A549 treated with Hydrocortisone at 1 μM for 4 hours (cell line): ENCODE measurements at places on chromosomes 12 and 14. TPM values are rescaled to one million over a fixed set of nuclear protein-coding genes. Genes with fewer than 3 reads are reported as not detected.

CCDC38 gene
- total RNA-seq, result 0.07 to 0.30 TPM (median 0.14 TPM) in 5 replicates

VWF gene
- 0.07 to 0.31 TPM (median 0.14 TPM) in 5 replicates for total RNA-seq

DPF3 gene
- 0.07 to 0.13 TPM (median 0.09 TPM) in 5 replicates for total RNA-seq

ACOT4 gene
- 1.5 to 2.4 TPM (median 2.2 TPM) in 5 replicates for total RNA-seq

NYNRIN gene
- total RNA-seq, result 0.22 to 0.50 TPM (median 0.36 TPM) in 5 replicates

DPPA3 gene
- not detected in 5 replicates for total RNA-seq

MAGOHB gene
- total RNA-seq, result 45.9 to 55.4 TPM (median 48.7 TPM) in 5 replicates

LUM gene
- total RNA-seq, result 0.06 to 0.33 TPM (median 0.23 TPM) in 5 replicates

ARHGEF40 gene
- total RNA-seq, result 7.4 to 9.9 TPM (median 8.6 TPM) in 5 replicates

C12orf60 gene
- 1.8 to 2.3 TPM (median 2.1 TPM) in 5 replicates for total RNA-seq

PPTC7 gene
- total RNA-seq, result 23.4 to 31.5 TPM (median 28.5 TPM) in 5 replicates

FSCB gene
- not detected in 5 replicates for total RNA-seq

DAD1 gene
- 333 to 376 TPM (median 371 TPM) in 5 replicates for total RNA-seq
